ENCODE measurements at places on chromosomes 5 and 9.

DNA sequence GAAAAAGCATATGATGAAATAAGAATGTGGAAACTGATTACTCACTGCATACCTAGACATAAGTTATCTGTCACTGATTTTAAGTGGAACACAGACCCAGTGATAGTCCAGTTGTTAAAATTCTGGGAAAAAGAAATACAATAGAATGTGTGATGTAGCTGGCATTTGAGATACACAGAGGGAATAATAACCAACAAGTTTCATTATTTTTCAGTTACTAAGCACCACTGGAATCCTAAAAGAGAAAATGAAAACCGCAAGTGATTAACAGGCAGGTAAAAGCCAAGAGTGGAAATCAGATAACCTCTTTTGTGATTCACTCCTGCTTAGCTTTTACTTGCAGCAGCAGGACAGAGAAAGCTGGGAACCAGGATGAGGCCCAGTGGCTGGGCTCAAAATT, 994.0 kb upstream of the SEMA6A start:
- DNase-seq: no peak

- DNase-seq: no peak
Observed at GRCh38 chr5:98432378-98432777, 341.1 kb upstream of the RGMB start.

- DNase-seq: no peak
Observed at GRCh38 chr5:105033637-105034400, 1471.2 kb upstream of the NUDT12 start.

DNA sequence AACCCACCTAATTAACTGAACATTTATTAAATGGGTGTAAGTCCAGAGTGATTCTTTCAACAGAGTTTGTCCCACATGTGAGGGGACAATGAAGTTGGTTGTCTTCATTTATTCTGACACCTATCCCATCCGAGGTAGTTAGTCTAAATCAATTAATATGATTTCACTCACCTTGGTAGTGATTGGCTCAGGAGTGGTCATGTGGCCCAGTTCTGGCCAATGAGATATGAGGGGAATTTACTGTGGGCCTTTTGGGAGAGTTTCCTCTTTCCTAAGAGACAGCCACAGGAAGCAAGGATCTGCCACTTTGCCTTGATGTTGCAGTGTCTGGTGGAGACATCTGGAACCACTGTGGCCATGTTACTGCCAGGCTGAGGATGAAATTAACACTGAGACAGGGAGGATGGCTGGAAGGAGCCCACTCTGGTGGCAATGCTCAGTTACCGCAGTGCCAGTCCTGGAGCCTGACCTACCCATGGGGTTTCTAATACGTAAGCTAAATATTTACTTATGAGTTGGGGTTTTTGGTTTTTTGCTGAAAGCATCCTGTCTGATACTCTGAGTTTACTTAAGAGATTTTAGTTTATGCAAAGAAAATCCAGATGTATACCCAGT, 118.6 kb downstream of the FGF18 start:
- DNase-seq: no peak

DNA sequence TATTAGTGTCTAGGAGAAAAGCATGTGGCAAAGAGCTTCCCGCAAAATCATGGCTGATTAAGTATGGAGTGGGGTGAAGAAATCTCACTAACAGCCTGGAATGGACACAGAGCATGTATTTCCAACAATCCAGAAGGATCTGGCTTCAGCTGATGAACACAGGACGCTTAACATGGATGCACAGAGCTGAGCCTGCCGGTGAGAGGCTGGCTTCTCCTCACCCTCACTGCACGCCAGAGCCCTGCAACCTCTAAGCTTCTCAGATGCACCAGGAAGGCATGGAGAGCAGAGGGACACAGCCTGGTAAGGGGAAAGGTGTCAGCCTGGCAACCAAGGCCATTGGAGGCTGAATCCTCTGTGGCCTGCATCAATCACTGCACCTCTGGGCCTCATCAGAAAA, 298.5 kb downstream of the TRIM32 start:
- no peak for DNase-seq

GRCh38 chr5:24819841-24820240, 175.1 kb upstream of the CDH10 start:
- no peak for DNase-seq

GRCh38 chr5:115586525-115587146, 15.6 kb downstream of the TICAM2 start:
- DNase-seq: no peak

- no peak for DNase-seq
Observed at GRCh38 chr5:112413611-112414010, 5.5 kb downstream of the EPB41L4A start.

DNA sequence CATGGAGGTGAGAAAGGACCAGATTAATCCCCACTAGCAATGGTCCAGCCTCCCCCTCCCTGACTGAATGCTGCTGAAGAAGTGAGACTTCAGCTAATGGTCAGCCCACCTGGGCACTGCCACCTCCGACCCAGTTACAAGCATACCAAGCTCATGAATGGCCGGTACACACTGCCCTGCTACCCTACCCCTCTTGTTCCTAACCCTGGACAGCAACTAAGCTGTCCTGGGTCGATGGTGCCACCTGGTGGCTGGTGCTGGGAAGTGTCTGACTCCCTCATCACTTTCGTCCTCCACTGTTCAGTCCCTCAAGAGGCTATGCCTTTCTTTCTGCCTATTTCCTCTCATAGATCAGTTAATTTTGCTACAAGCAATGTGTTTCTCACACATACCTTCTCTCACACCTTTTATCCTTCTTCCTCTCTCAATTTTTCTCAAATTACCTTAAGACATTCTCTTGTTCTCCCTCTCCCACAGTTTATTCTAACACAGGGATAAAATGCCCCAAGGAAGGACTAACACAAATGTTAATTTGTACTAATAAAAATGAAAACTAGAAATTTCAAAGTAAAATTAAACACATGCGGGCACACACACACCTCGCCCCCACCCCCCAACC, 42.4 kb downstream of the PAX5 start:
- peak; percentile 28 for DNase-seq

GRCh38 chr9:34079181-34079580, 30.5 kb upstream of the UBAP2 start:
- no peak for DNase-seq

GRCh38 chr5:146388386-146388785, 49.7 kb downstream of the POU4F3 start:
- DNase-seq: no peak

GRCh38 chr5:91174396-91174795, 208.7 kb downstream of the ARRDC3 start:
- no peak for DNase-seq

Measured in NCI-H1092 (cell line).